MCF 10A (cell line): ENCODE measurements at places on chromosomes 5 and 9. TPM values are rescaled to one million over a fixed set of nuclear protein-coding genes. Genes with fewer than 3 reads are reported as not detected.

DNA sequence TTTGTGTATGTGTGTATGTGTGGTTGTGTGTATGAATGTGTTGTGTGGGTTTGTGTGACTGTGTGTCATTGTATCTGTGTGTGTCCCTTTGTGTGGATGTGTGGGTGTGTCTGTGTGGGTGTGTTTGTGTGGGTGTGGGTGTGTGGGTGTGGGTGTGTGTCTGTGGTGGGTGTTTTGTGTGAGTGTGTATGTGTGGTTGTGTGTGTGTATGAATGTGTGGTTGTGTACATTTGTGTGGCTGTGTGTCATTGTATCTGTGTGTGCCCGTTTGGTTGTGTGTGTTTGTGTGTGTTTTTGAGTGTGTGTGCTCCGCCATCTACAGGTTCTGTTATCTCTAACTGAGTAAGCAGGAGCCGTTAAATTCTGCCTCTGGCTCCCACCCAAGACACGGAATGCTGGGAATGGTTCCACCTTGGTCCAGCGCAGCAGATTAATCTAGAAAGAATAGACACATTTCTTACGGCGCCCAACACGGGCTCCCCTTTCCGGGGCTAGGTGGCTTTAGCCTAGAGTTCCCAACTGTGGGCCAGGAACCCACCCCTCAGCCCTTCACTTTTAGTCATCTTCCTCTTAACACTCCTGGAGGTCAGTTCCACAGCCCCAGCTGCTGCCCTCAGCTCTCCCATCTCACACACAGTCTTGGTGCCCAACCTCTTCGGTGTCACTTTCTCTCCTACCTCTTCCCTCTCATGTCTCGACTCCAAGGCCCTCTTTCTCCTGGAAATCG, 197.1 kb downstream of the TTLL11 start:
- H3K36me3 ChIP-seq: peaks cover 7% of the 10 kb centered on the region
- no peaks in the 10 kb centered on the region for H3K27me3 ChIP-seq
- H3K4me1 ChIP-seq: no peaks in the 10 kb centered on the region

GRCh38 chr9:8815931-8816330, 1016.4 kb upstream of the DMAC1 start:
- no peaks in the 10 kb centered on the region for H3K4me1 ChIP-seq
- no peaks in the 10 kb centered on the region for H3K36me3 ChIP-seq
- no peaks in the 10 kb centered on the region for H3K27me3 ChIP-seq
- no peak for DNase-seq

DNA sequence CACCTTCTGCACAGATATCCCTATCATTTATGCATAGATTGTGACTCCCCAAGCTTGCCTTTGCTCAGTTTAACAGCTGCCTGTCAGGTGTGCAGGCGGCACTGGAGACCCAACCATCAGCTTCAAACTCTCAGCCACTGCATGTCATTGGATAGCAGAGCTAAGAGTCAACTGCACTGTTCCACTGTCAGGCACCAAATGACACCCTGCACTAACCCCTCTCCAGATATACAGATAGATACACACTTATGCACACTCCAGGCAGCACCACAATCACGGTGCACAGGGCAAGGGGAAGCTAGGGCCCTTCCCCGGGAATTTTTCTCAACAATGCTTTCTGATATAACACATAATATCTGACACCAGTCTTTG, 142.3 kb downstream of the BNC2 start:
- peak overlapping the region; percentile 78 for H3K4me3 ChIP-seq
- H3K4me1 ChIP-seq: peaks cover 5% of the 10 kb centered on the region
- no peaks in the 10 kb centered on the region for H3K36me3 ChIP-seq
- H3K27ac ChIP-seq: no peak overlapping the region
- no peak for DNase-seq
- H3K27me3 ChIP-seq: peaks cover 19% of the 10 kb centered on the region

- peaks cover 4% of the 10 kb centered on the region for H3K36me3 ChIP-seq
- no peaks in the 10 kb centered on the region for H3K27me3 ChIP-seq
- H3K4me3 ChIP-seq: no peak overlapping the region
- H3K27ac ChIP-seq: no peak overlapping the region
- H3K4me1 ChIP-seq: peaks cover 11% of the 10 kb centered on the region
- peak; percentile 14 for DNase-seq
These were observed 309.1 kb downstream of the ADAMTS6 start for GRCh38 chr5:65172486-65173129.

- no peak overlapping the region for H3K4me3 ChIP-seq
- H3K27me3 ChIP-seq: peaks cover 30% of the 10 kb centered on the region
- H3K27ac ChIP-seq: no peak overlapping the region
- DNase-seq: no peak
- no peaks in the 10 kb centered on the region for H3K4me1 ChIP-seq
These were observed 45.3 kb upstream of the NSMF start for GRCh38 chr9:137504432-137504777.

DNA sequence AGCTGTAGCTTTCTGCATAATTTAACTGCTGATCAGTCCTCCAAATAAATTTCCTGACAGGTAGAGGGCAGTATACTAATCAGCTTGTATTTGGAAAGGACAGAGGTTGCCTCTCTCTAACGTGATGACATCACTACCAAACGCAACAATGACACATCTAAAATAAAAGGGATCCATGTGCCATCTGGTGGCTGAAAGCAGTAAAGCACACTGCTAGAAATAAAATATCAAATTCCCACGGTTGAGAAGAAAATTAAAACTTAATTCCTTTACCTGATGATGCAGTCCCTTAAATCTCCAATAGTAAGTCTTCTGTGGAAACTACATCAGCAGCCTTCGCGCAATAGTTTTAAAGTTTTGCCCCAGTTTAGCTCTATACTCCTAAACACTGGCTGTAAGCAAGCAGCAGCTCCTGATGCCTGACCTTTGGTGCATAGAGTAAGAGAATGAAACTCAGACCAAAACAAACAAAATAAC, 54.5 kb downstream of the DIAPH1 start:
- H3K4me1 ChIP-seq: peaks cover 39% of the 10 kb centered on the region
- peak; percentile 98 for DNase-seq
- no peaks in the 10 kb centered on the region for H3K27me3 ChIP-seq
- peak overlapping the region; percentile 98 for H3K27ac ChIP-seq
- no peak overlapping the region for H3K4me3 ChIP-seq

DNA sequence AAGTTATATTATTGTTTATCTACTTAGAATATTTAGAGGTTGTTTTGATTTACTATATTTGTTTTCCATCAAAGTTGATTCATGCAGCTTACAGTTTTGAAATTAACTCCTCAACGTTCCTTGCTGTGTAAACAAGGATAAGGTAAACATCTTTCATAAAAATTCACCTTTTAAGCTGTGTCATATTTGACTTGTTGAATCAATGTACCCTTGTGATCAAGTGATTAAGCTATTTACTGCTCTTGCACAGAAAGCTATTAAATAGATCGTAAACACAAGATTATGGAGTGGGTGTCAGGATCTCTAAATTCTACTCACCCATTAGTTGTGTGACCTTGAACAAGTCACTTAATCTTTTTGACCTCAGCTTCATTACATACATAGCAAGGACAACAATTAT, 2054.0 kb upstream of the NUDT12 start:
- no peaks in the 10 kb centered on the region for H3K4me1 ChIP-seq
- DNase-seq: no peak
- no peak overlapping the region for H3K4me3 ChIP-seq
- no peaks in the 10 kb centered on the region for H3K27me3 ChIP-seq
- H3K36me3 ChIP-seq: no peaks in the 10 kb centered on the region

- H3K36me3 ChIP-seq: peaks cover 100% of the 10 kb centered on the region
- H3K27me3 ChIP-seq: no peaks in the 10 kb centered on the region
- H3K4me3 ChIP-seq: no peak overlapping the region
- DNase-seq: no peak
- no peak overlapping the region for H3K27ac ChIP-seq
These were observed 10.4 kb downstream of the TGFBI start for GRCh38 chr5:136039202-136039601.

DNA sequence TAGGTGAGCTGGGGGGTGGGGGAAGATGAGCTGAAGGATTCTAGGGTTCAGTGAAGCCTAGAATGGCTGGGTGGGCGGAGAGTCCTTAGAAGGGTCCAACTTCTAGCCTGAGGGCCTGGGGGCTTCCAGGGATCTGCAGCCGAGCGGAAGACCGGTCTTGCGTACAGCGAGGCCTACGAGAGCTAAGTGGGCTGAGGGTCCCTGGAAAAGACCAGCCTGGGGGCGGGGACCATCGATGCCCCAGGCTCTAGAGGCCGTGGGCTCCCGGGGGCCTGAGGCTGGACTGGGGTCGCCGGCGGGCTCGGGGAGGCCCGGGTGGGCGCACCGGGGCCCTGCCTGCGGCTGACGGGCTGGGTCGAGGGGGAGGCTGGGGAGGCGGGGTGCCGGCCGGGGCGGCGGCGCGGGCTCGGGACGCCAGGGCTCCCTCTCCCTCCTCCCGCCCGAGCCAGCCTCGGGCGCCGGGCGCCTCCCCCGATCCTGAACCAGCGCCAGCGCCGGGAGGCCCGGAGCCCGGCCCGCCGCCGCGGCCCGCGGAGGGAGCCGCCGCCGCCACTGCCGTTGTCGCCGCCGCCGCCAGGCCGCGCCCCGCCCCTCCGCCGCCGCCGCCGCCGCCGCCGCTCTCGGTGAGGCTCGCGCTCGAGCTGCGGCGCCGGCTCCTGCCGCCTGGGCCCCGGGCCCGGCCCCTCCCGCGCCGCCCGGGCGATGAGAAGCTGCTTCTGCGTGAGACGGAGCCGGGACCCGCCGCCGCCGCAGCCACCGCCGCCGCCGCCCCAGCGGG, at the start of gene MVB12B:
Gene MVB12B (plus strand): TSS at position 602 of the 778 bp plus-strand sequence. CDS start 101 bp downstream, at position 703.
- peak within 1 kb of the TSS; percentile 25 for H3K27ac ChIP-seq
- peak; percentile 25 for DNase-seq
- H3K36me3 ChIP-seq: no peaks in the 10 kb centered on the region
- peaks cover 6% of the 10 kb centered on the region for H3K4me1 ChIP-seq
- H3K4me3 ChIP-seq: peak within 1 kb of the TSS; percentile 71

- no peaks in the 10 kb centered on the region for H3K36me3 ChIP-seq
- peaks cover 17% of the 10 kb centered on the region for H3K4me1 ChIP-seq
- no peak overlapping the region for H3K4me3 ChIP-seq
- DNase-seq: peak; percentile 92
- H3K27me3 ChIP-seq: no peaks in the 10 kb centered on the region
- H3K27ac ChIP-seq: peak overlapping the region; percentile 82
These were observed 313.8 kb downstream of the ENC1 start for GRCh38 chr5:74326571-74327338.

DNA sequence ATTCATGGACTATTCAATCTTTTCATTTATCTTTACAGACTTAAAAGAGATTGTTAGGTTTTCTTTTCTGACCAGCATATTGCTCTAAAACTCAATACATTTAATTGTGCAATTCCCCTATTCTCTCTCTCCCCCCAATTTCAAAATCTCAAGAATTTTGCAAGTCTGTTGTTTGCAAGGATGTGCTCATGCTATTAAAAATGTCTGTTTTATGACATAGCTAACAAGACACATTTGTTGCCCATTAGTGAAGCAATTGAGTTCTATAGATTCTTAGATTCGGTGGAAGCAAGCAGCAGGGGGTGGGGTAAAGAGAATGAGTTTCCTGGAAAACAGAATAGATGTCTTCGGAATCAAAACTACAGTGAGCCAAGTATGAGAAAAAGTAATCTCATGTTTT, 8.5 kb upstream of the CSNK1A1 start:
- H3K4me3 ChIP-seq: no peak overlapping the region
- H3K36me3 ChIP-seq: no peaks in the 10 kb centered on the region
- H3K27me3 ChIP-seq: no peaks in the 10 kb centered on the region
- H3K4me1 ChIP-seq: peaks cover 34% of the 10 kb centered on the region

DNA sequence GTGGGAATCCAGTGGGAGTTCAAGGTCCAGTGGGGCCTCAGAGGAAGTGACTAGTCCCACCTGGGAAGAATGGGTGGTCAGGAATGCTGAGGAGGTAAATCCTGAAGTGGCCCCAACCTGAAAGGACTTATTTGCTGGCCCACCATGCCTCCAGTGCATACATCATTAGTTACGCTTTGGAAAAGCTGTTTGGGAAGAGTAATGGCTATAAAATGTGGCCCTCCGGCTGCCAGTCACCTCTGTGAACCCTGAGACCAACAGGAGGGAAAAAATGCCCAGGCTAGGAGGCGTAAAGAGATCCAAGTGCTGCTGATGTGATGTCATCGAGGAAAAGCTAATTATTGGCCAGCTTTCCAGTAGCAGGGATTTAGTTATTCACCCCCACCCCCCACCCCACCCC, 2.7 kb upstream of the SLC26A2 start:
- no peak for DNase-seq
- H3K36me3 ChIP-seq: peaks cover 17% of the 10 kb centered on the region
- no peaks in the 10 kb centered on the region for H3K27me3 ChIP-seq
- H3K4me3 ChIP-seq: no peak overlapping the region
- no peak overlapping the region for H3K27ac ChIP-seq

DNA sequence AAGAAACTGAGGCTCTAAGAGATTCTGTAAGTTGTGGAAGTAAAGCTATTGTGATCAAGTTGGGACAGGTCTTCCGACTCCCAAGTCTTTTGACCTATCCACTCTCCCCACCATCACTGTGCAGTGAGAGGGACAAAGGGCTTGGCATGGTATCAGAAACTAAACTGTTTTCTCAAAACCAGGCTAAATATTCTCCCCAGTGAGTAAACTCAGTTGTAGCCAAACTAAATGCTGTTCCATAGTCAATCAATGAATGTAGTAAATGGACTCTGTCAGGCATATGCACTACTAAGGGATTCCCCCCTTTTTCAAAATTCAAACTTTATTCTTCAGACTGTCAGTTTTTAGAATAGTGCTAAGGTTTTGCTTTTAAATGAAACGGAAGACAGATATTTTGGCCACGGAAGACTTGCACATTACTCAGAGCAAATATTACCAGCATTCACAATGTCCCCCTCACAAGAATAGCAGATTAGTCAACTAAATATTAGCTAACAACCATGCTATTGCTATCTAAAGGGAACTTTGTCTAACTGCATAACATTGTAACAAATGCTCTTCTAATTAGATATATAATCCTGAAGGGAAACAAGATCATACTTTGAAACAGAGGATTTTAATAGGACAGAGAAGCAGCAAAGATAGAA, 7.1 kb downstream of the PRKAA1 start:
- H3K4me3 ChIP-seq: no peak overlapping the region
- H3K27me3 ChIP-seq: no peaks in the 10 kb centered on the region
- DNase-seq: no peak
- H3K4me1 ChIP-seq: peaks cover 15% of the 10 kb centered on the region

DNA sequence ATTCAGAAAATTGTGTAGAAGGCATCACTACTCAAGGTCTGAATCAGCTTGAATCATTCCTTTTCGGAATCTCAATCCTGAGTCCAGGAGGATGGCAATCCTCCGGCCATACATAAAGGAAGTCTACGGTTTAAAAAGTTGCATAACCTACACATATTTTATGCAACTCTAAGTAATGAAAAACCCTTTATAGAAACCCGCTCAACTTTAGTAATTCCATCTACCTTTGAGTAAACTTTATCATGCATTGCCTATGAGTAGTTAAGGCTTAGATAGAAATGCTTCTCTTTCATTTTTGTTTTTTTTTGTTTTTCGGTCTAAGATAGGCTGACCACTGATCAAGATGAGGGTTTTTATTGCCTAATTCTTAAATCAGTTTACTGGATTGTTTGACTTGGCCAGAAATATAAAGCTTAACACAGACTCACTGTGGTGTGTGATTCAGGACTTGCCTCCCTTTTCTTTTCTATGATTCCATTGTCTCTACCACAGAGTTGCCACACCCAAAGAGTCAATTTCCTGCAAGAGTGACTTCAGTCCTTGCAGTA, 85.0 kb downstream of the LURAP1L start:
- peak overlapping the region; percentile 71 for H3K4me3 ChIP-seq
- H3K4me1 ChIP-seq: peaks cover 24% of the 10 kb centered on the region
- peak overlapping the region; percentile 86 for H3K27ac ChIP-seq
- H3K27me3 ChIP-seq: no peaks in the 10 kb centered on the region
- H3K36me3 ChIP-seq: peaks cover 7% of the 10 kb centered on the region

Gene SLCO4C1
- total RNA-seq: not detected in 2 replicates

Gene MCTP1
- 29.3 and 40.3 TPM in 2 replicates for total RNA-seq

Gene GDNF
- total RNA-seq: not detected in 2 replicates

Gene SLC6A3
- total RNA-seq: not detected in 2 replicates

Gene FOXD4
- 2.1 and 2.4 TPM in 2 replicates for total RNA-seq

Gene GAS1
- total RNA-seq: 11.0 and 11.4 TPM in 2 replicates
